ENCODE measurements at places on chromosomes 6 and 20.

DNA sequence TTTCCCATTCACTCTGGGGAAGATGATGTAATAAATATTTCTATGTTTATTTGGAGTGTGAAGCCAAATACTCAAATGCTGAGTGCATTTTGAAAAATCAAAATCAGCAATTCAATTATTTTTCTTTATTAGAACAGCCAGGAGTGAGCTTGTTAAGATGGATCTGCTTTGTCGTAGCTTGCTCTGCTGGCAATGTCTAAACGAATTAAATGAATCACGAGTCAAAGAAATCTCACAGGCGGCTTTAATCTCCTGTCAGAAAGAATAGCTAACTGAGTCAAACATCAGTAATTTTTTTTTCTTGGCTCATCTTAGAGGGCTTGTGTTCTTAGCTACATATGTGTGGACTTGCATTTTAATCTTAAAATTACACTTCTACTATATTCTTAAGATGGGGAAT is 100.2 kb upstream of the HMGN3 start:
- DNase-seq, result no peak

GRCh38 chr6:98833307-98834059 is 891 bp upstream of the POU3F2 start:
- DNase-seq, result no peak

- DNase-seq, result no peak
These were observed 379.6 kb downstream of the FOXA2 start for GRCh38 chr20:22204801-22205200.

DNA sequence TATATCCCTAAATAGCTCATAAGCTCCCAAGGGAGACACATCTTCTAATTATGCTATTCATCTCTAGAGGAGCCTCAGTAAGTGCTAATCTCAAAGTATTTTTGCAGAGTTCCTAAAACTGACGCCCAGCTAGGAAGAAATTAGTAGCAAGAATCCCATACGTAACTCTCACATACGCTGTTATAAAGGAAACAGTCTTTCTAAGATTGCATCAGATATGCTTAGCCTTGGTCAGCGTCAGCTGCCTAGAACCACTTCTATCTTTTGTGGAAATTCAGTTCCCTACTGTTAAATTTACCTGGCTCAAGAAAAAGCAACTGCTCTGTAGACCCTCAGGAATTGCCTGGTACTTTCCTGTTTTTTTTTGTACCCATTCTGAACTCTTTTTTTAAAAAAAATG is 13.6 kb downstream of the RIPOR2 start:
- DNase-seq, result no peak

GRCh38 chr20:14126856-14127255 is 131.5 kb downstream of the MACROD2 start:
- no peak for DNase-seq

- DNase-seq, result no peak
These were observed 51.1 kb downstream of the TBC1D7 start for GRCh38 chr6:13277231-13277630.

DNA sequence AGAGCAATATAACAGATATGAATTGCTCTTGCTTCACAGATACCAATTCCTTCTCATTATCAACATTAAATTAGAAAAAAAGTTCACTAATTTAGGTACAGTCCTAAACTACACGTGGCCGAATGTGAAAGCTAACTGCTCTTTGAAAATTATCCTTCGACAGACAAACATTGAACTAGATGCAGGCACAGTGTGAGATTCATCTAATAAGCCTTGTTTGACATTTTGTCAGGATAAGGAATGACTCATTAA is 1.1 kb downstream of the FAM184A start:
- DNase-seq, result no peak

DNA sequence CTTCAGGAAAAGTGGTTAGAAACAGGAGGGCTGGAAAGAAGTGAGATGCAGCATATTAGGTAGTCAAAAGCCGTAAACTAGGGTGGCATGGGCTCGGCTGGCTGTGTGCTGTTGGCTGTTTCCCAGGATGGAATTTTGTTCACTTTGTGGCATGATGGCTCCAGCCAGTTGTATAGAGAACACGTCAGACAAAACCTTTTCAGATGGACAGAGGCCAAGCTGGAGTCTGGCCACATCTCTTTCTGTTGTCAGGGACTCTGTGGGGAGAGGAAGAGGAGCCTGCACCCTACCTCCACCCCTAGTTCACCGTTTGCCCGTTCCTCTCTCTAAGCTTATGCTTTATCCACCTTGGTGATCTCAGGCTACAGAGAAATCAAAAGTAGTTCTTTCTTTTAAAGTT is 22.0 kb downstream of the C6orf89 start:
- no peak for DNase-seq

DNA sequence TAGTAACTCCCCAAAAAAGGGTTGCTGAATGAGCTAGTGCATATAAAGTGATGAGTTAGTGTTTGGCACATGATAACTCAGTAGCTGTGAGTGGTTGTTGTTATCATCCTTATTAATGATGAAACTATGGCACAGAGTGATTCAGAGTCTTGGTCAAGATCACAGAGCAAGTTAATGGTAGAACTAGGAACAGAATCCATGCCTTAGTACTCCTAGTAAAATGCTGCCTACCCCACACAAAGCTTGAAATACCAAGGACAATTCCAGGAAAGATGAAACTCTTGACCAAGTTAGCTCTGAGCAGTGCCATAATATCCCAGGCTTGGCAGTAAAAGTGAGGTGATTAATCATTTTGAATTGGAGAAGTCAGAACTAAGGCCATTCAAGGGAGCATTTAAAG is 109.1 kb upstream of the ENPP5 start:
- no peak for DNase-seq

DNA sequence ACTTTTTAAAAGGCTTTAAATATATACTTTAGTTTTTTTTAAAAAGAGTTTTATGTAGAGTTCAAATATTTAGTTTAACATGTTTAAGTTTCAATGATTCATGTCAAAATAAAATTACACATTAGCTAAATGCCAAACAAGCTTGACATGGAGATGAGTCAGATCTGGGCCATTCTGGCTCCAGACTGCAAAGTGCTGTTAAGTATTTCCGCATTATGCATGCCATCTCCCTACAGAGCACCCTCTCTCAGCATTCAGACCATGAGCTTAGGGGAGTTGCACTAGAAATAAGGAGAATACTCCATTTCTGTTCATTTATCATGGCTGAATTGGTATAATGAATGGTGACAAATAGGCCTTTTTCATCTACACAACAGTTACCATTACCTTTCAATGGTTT is 21.5 kb upstream of the HS3ST5 start:
- DNase-seq, result no peak

GRCh38 chr6:167552961-167553735 is 228.3 kb downstream of the TTLL2 start:
- DNase-seq, result no peak

DNA sequence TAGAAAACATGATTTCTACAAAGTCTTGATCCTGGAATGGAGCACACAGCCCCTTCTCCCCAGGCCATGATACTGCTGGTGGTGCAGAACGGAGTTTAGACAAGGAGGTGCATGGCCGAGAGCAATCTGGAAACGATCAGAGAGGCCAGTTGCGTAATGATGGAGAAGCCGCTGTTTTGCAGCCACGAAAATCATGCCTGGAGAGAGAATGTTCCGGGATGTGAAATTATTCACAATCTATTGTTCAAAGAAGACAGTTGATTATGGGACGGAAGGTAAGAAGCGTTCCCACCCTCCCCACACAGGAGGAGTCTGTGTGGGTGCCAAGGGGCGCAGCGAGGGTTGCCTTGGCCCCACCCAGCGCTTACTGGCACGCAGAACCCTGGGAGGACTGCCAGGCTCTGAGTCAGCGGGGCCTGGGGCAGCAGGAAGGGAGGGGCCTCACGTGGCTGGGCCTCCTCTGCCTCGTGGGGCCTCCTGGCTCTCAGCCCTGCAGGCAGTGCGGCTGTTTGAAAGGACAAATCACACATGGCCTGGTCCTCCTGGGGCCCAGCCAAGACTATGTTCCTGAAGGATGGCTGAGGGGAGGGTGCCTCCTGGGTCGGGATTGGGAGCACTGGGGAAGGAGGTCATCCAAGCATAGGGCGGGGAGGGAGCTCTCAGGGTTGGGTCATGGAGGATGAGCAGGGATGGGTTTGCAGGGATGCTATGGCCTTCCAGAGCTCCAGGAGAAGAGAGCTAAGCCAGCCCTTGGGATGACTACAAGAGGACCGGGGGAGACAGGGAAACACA is 8.7 kb upstream of the AP5S1 start:
- peak; percentile 91 for DNase-seq

DNA sequence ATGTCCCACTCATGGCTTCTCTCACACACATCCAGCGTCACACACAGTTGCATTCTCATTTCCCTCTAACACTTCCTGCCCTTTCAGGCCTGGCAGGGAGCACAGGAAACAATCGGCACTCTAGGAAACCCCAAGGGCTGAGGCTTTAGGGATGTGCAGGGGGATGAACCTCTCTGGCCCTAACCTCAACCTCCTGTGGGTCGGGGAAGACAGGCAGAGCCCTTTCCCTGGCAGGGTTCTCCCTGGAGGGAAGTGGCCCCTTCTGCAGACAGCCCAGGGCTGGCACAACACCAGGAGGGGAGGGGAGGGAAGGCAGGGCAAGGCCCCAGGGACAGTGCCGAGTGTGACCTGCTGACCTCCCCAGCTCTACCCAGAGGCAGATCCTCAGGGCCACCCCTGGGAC is 2.7 kb downstream of the TEAD3 start:
- DNase-seq, result no peak

DNA sequence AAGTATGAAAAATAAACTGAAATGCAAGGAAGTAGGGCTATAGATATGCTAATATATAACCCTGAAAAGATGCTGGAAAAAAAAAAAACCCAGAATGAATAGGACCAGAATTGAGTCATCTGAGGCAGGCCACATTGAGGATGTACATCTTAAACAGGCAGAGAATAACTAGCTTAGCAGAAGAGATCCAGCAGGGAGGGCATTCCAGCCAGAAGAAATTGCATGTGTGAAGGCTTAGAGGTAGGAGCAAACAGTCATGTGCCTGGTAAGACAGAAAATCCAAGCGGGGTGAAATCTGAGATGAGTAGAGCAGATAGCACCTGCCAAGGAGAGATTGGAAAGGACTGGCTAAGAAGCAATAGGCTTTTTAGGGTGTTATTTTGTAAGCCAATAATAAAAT is 2.6 kb downstream of the COL19A1 start:
- DNase-seq, result no peak

DNA sequence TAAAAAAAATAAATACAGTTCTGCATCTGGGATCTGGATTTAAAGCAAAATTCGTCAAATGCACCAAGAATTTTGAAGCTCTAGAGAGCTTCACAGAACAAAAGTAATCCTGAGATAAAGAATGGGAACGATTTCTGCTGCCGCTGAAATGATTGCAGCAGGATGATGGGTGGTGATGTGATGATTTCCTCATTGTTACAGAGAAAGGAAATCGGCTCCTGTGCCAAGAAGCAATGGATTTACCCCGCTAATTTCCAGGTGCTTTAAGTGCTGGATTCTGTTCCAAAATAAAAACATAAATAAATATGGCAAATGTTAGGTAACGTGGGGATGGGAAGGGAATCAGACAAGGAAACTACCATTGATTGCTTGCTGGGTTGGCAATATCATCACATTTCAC is 1067.9 kb upstream of the MAP3K7 start:
- DNase-seq, result no peak

DNA sequence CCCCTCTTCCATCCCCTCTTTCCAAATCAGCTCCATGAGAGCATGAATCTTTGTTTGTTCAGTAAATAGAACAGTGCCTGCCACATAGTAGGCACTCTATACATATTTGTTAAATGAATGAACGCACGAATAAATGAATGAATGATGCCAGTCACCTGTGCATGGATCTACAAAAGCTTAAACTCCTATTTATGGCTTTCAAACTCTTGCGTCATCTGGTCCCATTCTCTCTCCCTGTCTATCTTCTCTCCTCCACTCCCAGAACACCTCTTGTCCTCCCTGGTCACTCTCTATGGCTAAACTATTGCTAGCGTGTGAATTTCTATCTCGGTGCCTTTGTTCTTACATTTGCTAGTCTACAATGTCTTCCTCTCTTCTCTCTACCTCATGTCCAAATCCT is 24.8 kb downstream of the SCGN start:
- DNase-seq, result no peak

GRCh38 chr6:124694139-124694705 is 268.0 kb upstream of the RNF217 start:
- no peak for DNase-seq

DNA sequence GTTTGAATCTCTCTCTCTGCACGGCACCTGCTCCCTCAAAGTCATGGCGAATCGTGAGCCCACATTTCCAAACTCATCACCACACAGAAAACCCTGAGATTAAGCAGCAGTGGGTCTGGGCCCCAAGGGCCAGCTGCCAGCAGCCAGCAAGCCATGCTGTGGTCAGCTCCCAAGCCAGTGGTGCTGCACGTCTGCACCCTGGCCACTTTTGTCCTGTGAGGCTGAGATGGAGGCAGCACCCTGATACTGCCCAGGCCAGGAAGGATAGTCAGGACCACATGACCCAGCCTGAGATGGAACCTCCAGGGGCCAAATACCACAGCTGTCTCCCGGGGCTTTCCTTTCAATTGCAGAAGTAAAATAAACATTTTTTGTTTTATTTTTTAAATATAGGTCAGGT is 93.9 kb downstream of the PRND start:
- DNase-seq, result no peak

- DNase-seq, result no peak
These were observed 36.9 kb downstream of the STK38 start for GRCh38 chr6:36510365-36510764.

GRCh38 chr6:53119772-53120409 is 28.8 kb downstream of the GCM1 start:
- DNase-seq, result no peak

DNA sequence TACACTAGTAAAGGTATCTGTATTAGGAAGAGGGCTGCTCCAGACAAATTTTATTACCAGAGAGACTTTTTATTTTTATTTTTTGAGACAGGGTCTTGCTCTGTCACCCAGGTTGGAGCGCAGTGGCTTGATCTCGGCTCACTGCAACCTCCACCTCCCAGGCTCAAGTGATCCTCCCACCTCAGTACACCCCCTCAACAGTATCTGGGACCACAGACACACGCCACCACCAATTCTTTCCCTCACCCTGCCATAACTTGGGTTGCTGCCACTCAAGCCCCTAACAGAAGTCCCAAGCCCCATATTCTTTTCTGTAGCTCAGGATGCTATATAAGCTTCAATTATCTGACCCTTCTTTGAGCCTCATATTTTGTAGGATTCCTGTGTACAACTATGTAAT is 6.9 kb downstream of the BCL2L1 start:
- DNase-seq, result no peak
